ENCODE measurements at places on chromosomes 5 and 9.

DNA sequence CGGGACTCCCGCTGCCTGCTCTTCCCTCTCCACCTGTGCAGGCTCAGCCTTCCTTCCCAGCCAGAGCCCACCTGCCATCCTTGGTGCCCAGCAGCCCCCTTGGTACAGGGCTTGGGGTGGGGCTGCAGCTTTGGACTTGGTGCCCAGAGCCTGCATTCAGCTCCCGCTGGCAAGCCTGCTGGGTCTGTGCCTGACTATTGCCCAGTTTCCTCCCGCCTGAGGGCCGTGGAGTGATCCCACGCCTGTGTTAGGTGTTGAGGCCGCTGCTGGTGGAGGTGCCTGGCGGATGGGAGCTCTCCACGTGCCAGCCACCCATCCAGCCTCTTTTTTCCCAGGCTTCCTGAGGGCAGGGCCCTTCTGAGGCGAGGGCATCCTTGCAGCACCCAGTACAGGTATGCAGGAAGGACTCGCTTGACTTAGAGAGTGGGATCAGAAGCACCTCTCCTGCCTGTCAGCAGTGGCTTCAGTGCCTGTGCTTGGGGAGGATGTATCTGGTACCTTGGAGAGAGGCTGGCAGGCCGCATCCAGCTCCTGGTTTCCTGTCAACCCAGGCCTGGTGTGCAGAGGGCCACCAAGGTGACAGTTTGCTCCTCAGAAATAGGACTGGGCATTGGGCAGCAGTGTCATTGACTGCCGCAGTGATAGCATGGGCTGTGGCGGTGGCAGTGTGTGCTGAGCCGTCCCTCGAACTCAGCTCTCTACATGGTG lies 7.8 kb downstream of the RXRA start:
- H3K4me3 ChIP-seq: no peak overlapping the region
- H3K27me3 ChIP-seq: no peaks in the 10 kb centered on the region
- H3K36me3 ChIP-seq: no peaks in the 10 kb centered on the region
- no peaks in the 10 kb centered on the region for H3K4me1 ChIP-seq
- no peak overlapping the region for H3K27ac ChIP-seq

DNA sequence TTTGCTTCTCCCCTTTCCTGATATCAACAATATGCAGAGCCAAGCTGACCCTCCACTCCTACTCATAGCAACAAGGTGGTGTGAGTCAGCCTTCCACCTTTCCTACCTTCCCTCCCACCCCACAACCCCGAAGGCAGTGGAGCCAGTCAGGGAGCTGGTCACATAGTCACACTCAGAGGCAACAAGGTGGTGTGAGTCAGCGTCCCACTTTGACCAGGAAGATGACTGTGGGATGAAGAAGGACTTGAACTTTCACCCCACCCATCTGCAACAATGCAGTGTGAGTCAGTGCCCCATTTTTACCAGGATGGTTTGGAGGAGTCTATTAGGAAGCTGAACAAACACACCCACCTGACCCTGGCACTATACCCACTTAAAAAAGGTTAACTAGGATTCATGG lies 30.1 kb upstream of the ZNF782 start:
- H3K27ac ChIP-seq: no peak overlapping the region
- DNase-seq: no peak
- no peaks in the 10 kb centered on the region for H3K36me3 ChIP-seq

DNA sequence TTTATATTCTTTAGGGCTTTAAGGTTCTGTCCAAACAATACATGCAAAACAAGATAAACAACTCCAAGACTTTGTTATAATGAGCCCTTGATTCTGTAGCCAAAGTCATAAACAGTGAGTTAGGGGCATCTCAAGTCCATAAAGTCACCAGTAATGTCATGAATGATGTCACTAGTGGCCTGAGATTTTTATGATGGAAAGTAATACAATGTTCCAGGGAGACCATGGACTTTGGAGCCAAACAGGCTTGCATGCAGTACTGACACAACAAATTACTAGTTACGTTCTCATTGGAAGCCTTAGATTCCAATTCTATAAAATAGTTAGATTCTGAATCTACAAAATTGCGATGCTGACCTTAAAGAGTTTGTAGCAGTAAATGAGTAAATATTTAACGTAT lies 280.0 kb downstream of the HINT1 start:
- H3K36me3 ChIP-seq: no peaks in the 10 kb centered on the region
- H3K4me1 ChIP-seq: no peaks in the 10 kb centered on the region
- no peak for DNase-seq
- no peak overlapping the region for H3K27ac ChIP-seq

DNA sequence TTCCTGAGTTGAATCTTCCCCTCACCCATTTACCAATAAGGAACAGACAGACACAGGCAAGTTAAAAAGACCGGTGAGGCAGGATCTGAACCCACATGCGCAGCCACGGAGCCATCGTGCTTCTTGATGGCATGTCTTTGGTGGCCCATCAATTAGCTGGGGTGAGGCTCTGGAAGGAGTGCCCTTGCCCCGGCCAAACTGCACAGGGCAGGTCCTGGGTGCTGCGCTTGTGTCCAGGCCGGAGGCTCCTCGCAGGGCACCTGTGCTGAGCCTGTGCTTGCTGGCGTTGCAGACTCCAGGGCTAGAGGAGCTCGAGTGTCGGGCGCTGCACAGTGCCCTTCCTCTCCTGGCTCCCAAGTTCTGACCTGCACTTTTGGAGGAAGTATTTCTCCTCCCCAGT lies 66.4 kb downstream of the PSMB7 start:
- no peak overlapping the region for H3K4me3 ChIP-seq
- H3K27ac ChIP-seq: no peak overlapping the region
- no peaks in the 10 kb centered on the region for H3K27me3 ChIP-seq
- peaks cover 41% of the 10 kb centered on the region for H3K36me3 ChIP-seq
- H3K4me1 ChIP-seq: no peaks in the 10 kb centered on the region

GRCh38 chr9:96327694-96328352 lies 25.8 kb upstream of the HSD17B3 start:
- no peak overlapping the region for H3K4me3 ChIP-seq
- no peaks in the 10 kb centered on the region for H3K36me3 ChIP-seq
- peak; percentile 66 for DNase-seq
- no peaks in the 10 kb centered on the region for H3K27me3 ChIP-seq
- H3K27ac ChIP-seq: no peak overlapping the region

DNA sequence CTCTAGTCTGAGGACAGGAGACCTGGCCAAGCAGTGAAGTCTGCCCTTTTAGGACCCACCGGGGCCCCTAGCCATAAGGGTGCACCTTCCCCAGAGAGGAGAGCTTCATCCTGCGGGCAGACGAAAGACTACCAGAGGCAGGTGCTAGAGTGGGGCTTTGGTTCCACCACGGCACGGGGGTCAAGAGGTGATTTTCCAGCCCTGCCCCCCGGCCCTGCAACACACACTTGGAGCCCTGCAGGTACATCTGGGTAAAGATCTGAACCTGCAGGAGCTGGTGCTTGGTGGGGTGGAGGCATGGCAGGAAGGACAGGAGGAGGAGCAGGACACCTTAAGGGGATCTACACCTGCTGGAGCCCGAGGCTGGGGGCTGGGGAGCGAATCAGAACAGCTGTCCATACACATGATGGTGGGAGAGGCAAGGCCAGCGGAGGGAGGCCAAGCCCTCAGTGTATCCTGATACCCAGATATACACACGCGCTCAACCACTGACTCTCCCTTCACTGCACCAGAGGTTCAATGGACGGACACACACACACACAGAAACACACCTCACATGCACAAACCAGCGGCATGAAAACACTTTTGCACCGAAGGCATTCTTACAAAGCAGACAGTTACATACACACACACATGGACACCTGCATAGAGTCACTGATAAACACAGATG lies 98.4 kb upstream of the MVB12B start:
- H3K4me1 ChIP-seq: peaks cover 3% of the 10 kb centered on the region
- H3K4me3 ChIP-seq: no peak overlapping the region
- H3K36me3 ChIP-seq: no peaks in the 10 kb centered on the region

DNA sequence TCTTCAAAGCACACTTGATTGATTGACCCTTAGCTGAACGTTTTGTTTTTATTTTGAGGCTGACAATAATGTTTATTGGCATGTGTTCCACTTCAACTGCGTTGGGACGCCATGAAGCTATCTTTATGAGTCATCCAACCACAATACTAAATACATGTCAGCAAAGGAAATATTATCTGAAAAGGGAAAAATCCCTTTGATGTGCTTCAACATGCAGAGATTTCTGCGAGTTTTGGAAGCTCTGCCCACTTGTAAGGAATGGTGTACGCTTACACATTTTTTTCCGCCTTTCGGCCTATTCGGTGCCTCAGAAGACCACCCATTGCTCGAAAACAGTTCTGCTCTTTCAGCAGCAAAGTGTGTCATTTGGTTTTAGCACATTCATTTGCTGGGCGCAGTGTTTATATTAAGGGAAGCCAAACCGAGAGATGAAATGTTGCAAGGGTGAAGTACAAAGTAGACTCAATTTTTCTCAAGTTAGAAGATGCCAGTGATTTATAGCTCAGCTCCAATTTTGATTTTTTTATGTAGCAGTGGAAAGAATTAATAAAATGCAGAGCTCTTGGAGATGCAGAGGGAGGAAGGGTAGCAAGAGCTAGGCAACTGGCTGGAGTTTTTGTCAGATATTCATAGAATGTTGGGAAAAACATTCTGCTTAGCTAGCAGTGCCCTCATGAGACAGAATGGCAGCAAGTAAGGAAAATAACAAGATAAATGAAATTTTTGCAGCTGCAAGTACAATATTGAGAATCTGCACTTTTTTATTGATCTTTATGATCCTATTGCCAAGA lies 68.9 kb downstream of the PRDM6 start:
- no peaks in the 10 kb centered on the region for H3K27me3 ChIP-seq
- H3K36me3 ChIP-seq: no peaks in the 10 kb centered on the region
- no peak overlapping the region for H3K4me3 ChIP-seq
- H3K4me1 ChIP-seq: no peaks in the 10 kb centered on the region
- DNase-seq: no peak

- no peak overlapping the region for H3K27ac ChIP-seq
- no peaks in the 10 kb centered on the region for H3K27me3 ChIP-seq
- H3K4me1 ChIP-seq: no peaks in the 10 kb centered on the region
- no peak overlapping the region for H3K4me3 ChIP-seq
- no peaks in the 10 kb centered on the region for H3K36me3 ChIP-seq
- DNase-seq: no peak
Measured at GRCh38 chr5:122170620-122171019, 41.3 kb downstream of the ZNF474 start.

DNA sequence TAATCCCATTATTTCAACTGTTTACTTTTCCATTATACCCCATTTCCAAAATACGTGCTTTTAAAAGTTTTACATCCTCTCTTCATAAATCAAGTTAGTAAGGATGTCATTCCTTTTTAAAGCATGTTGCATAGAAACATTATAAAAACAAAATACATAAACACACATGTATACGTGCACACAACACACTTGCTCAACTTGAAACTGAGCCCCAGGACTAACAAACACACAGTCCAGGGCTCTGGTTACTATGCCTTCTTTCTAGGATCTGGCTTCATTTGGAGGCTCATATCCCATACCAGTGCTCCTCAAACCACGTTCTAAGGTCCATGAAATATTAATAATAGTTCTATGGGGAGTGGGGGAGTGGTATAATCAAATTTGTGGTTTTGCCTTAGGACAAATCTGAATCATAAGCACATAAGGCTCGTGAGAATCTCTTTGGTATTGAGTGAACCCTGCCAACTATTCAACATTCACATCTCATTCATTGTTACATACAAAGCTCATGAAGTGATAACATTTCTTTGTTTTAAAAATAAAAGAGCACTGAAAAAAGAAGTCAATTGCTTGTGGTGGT lies 55.2 kb downstream of the NFIB start:
- H3K27me3 ChIP-seq: no peaks in the 10 kb centered on the region
- H3K4me3 ChIP-seq: no peak overlapping the region
- DNase-seq: no peak
- H3K36me3 ChIP-seq: no peaks in the 10 kb centered on the region
- H3K4me1 ChIP-seq: no peaks in the 10 kb centered on the region
- H3K27ac ChIP-seq: no peak overlapping the region

- no peaks in the 10 kb centered on the region for H3K36me3 ChIP-seq
- no peak overlapping the region for H3K4me3 ChIP-seq
- DNase-seq: no peak
- peaks cover 10% of the 10 kb centered on the region for H3K4me1 ChIP-seq
- no peak overlapping the region for H3K27ac ChIP-seq
Measured at GRCh38 chr9:76490249-76490990, 31.4 kb downstream of the GCNT1 start.

GRCh38 chr5:33929925-33930690 lies 6.1 kb upstream of the RXFP3 start:
- no peak overlapping the region for H3K27ac ChIP-seq
- no peaks in the 10 kb centered on the region for H3K36me3 ChIP-seq
- no peaks in the 10 kb centered on the region for H3K4me1 ChIP-seq
- H3K27me3 ChIP-seq: no peaks in the 10 kb centered on the region
- no peak overlapping the region for H3K4me3 ChIP-seq
- no peak for DNase-seq

DNA sequence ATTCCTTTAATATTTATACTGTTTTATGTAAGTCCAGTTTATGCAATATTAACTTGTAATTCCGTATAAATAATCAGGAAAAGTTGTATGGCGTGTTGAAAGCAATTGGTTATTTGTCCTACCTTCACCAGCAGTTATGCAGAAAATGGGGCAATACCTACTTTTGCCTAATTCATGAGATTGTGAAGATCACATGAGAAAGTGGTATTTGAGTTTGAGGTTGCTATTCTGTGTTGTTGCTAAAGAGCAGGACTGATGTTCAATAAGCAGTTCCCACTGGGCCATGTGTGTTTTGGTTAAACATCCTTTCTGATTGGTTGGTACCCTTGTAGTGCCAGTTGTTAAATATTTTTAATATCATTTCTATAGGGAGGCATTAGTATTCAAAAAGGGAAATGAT lies 3.2 kb downstream of the TGFBR1 start:
- no peaks in the 10 kb centered on the region for H3K27me3 ChIP-seq
- no peak overlapping the region for H3K4me3 ChIP-seq
- no peaks in the 10 kb centered on the region for H3K36me3 ChIP-seq
- H3K4me1 ChIP-seq: peaks cover 84% of the 10 kb centered on the region
- no peak for DNase-seq
- no peak overlapping the region for H3K27ac ChIP-seq

GRCh38 chr5:60806591-60807243 lies 37.4 kb downstream of the ELOVL7 start:
- no peak overlapping the region for H3K27ac ChIP-seq
- no peaks in the 10 kb centered on the region for H3K4me1 ChIP-seq
- no peaks in the 10 kb centered on the region for H3K27me3 ChIP-seq

Measured in CD4-positive, alpha-beta memory T cell (primary cell).